ENCODE measurements at places on chromosomes 2 and 18. TPM values are rescaled to one million over a fixed set of nuclear protein-coding genes. Genes with fewer than 3 reads are reported as not detected.

DNA sequence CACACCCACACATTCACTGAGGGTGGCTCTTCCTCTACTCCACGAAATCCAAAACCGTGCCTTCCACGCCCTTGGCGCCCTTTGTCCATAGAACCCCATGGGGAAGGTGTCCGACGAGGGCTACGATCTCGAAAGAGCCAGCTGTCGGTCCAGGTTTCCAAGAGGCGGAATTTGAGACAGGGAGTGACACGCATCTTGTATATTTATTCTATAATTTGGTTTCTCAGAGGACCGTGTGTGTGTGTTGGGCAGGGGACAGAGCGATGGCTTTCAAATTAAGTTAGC, 726 bp downstream of the C2orf69 start:
- peak overlapping the region; percentile 80 for H3K4me3 ChIP-seq
- no peak for DNase-seq
- H3K36me3 ChIP-seq, result peaks cover 6% of the 10 kb centered on the region

DNA sequence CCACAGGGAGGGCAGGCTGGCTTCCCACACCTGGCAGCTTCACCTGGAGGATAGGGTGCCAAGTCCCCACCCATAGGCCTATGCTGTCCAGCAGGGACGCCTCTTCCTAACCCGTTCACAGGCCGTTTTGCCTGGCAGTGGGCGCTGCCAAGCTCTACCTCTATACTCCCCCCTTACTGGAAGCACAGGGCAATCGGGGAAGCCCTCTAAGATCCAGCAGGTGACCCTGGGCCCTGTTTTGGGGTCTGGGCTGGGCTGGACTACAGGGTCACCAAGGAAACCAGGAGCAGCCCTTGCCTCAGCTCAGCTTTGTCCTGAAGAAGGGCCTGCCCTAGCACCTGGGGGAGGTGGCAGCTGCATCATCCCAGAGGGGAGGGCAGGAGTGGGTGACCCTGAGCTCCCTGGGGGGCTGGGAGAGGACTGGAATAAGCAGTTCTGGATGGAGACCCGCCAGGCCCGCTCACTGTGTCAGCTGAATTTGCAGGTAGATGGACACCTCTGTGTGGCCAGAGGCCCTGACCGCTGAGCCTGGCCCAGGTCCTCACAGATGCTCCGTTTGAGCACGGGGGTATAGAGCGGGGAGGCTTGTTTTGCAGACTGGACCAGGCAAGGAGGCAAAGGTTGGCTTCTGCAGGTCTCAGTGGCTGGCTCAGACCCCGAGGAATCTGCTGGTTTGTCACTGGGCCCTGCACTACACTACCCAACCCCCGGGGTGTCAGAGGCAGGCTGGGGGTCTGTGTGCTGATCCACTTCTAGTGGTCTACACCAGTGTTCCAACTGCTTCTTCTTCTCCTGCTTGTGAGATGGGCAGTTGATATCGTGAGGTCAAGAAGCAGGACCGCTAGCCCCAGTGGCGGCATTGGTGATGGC, 163.1 kb downstream of the ASB1 start:
- no peaks in the 10 kb centered on the region for H3K4me1 ChIP-seq
- peaks cover 2% of the 10 kb centered on the region for H3K27me3 ChIP-seq
- no peak overlapping the region for H3K27ac ChIP-seq
- no peak for DNase-seq
- no peak overlapping the region for H3K4me3 ChIP-seq
- no peaks in the 10 kb centered on the region for H3K36me3 ChIP-seq

C2orf66 gene
- 0.27 TPM for polyA plus RNA-seq

CNRIP1 gene
- polyA plus RNA-seq, result 32.7 TPM

- H3K27ac ChIP-seq, result peak overlapping the region; percentile 15
- no peaks in the 10 kb centered on the region for H3K36me3 ChIP-seq
- no peak for DNase-seq
- peaks cover 33% of the 10 kb centered on the region for H3K4me1 ChIP-seq
Measured at GRCh38 chr2:43047187-43047780, 179.1 kb downstream of the ZFP36L2 start.

GRCh38 chr2:174824068-174824467, 59.8 kb upstream of the CHRNA1 start:
- no peak for DNase-seq
- peaks cover 10% of the 10 kb centered on the region for H3K4me1 ChIP-seq
- H3K36me3 ChIP-seq, result peaks cover 9% of the 10 kb centered on the region
- no peaks in the 10 kb centered on the region for H3K27me3 ChIP-seq

GRCh38 chr2:9217838-9218770, 11.5 kb downstream of the ASAP2 start:
- H3K27me3 ChIP-seq, result no peaks in the 10 kb centered on the region
- no peak overlapping the region for H3K27ac ChIP-seq
- no peak for DNase-seq
- H3K4me3 ChIP-seq, result no peak overlapping the region
- peaks cover 27% of the 10 kb centered on the region for H3K4me1 ChIP-seq

All from IMR-90 (cell line).